Stimulated activated CD8-positive, alpha-beta memory T cell treated with anti-CD3 and anti-CD28 coated beads, Interleukin-7, amount 100 ng/mL, for 1 hour (primary cell): ENCODE measurements at places on chromosomes 7 and 10.

DNA sequence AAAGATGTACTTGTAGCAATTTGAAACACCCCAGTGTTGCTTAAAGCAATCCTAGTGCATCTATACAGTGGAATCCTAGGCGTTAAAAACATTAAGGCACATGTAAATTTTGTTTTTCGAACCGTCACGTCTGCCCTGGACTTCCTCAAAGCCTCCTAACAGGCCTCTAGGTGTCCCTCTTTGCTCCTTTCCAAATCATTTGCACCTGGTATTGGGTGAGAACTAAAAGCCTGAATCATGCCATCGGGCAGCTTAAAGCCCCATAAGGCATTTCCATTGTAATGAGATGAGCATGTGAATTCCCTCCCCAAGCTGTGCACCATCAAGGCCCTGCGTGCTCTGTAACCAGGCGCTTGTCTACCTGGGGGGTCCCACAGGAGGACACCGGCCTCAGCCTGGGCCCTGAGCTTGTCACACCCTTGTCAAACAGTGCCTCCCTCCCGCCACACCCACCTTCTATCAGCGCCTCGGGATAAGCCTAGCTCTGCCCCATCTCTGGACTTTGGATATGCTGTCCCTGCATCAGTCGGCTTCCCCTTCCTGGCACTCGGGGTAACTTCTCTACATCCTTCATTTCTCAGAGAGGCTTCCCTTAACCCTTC is 89.2 kb downstream of the WDR11 start:
- no peak for DNase-seq

DNA sequence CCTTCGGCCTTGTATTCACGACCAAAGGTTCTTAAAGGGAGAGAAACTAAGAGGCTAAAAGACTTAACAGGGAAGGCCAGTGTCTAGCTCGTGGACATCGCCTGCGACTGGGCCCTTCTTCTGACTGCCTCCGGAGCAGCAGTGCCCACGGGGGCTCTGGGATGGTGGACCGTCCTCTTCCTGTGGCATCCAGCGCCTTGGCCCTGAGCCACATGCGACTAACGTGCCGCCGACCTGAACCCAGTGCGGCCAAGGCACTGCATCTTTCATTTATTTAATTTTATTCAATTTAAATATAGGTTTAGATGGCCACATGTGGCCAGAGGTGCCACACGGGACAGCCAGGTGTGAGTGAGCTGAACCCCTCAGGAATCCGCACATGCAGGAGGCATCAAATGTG is 451.7 kb downstream of the PTPRN2 start:
- DNase-seq = no peak

DNA sequence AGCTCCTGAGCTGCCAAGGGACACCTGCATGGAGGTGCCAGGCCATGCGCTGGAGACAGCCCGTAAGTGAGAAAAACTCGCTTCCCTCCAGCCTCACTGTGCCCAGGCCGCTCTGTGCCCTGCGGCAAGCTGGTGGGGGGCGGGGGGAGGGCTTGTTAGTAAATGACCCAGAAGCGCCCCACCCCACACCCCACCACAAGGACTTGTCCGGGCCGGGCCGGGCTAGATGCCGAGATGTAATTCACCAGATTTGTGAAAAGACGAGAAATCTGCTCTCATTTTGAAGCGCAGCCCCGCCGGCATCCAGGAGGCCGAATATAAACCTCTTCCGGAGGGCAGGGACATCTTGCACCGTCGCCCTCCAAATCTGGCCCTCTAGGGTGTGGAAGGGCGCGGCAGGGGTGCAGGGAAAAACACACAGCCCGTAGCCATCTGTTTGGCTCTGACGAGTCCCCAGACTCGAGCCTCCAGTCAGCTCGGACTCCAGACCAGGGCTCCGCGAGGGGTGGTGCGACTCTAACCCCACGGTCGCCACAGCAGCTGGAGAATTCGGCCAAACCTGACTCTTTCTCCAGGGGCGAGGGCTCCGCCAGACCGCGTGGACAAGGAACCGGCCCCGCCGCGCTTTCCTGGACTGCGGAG is 14.8 kb downstream of the TLX1 start:
- DNase-seq = no peak

DNA sequence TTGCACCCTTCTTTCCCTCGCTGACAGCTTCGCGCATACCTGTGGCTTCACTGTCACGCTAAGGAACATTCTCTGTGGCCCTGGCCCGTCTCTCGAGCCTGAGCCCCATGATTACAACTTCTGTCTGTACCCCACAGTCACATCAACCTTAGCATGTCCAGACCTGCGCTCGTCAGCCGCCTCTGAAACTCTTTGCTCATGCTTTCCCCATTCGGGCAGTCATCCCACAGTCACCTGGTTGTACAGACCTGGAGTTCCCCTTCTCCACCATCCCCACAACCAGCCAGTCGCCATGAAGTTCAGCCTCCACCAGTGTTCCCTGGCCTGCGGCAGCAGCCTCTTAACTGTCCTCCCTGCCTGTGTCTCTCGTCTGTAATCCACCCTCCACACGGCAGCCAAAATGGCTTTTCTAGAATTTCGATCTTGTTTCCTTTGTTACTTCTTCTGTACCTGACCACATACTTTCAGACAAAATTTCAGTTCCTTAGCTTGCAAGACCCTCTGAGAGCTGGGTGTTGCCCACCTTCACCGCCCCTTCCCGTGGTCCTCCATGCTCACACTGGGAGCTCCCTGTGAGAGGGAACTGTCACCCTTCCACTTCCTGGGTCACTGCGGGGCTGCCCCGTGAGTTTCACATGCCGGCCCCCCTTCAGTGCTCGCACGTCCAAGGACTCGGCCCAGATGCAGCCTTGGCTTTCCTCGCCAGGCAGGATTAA is 229.2 kb downstream of the CELF2 start:
- no peak for DNase-seq

DNA sequence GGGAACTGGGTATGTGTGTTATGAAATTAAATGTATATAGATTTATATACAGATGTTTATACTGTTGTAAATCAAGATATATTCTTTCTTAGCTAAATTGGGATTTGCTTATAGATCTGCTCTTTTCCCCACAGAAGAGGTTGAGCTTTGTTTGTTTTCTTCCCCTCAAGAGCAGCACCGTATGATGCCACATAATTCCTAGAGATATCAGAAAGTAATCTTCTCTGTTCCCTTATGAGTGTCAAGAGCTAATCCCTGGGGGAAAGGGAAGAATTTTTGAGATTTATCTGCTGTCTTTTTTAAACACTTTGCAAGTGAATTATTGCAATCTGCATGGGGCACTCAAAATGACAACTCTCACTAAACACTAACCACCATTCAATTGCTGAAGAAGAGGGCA is 68.7 kb upstream of the SP4 start:
- no peak for DNase-seq

- no peak for DNase-seq
Measured at GRCh38 chr7:143882020-143882603, 19.9 kb downstream of the TCAF1 start.

GRCh38 chr7:100567031-100567730 is 6.5 kb downstream of the SAP25 start:
- no peak for DNase-seq

DNA sequence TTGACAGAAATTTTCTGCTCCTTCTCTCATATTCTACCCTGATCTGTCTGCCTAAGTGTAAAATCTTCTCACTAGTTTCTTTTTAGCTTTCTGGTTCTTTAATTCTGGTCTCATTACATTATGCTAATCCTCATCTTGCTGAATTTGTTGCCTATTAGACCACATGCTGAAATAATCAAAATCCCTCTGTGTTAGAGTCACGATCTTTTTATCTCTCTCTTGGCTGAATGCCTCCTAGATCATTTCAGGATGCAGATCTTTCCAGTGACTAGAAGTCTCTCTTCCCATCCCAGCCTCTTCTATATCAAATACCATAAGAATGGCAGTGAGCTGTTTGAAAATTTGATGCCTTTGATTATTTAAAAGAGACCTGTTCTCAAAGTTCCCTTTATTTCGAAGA is 661.9 kb downstream of the SORCS1 start:
- no peak for DNase-seq

DNA sequence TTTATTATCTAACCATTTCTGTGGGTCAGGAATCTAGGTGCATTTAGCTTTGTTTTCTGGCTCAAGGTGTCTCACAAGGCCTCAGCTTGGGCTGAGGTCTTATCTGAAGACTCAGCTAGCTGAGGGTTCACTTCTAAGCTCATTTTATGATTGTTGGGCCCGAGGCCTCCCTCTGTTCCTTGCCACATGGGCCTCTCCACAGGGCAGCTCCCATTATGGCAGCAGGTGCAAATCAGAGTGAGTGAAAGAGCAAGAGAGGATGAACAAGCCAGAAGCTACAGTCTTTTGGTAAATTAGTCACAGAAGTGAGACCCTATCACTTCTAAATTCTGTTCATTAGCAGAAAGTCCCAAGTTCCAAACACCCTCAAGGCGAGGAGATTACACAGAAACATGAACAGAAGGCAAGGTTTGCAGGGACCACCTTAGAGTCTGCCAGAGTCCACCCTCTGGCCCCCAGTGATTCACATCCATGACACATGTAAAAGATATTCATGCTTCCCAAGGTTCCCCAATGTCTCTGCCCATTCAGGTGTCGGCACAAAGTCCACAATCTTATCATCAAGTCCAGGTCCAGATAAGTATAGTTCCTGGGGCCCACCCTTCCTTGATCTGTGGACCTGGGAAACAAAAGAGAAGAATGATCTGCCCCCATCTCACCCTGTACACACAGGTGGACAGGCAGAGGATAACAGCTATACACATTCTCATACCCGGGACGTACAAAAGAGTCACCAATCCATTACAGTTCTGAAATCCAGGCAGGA is 23.7 kb downstream of the FIGNL1 start:
- no peak for DNase-seq

DNA sequence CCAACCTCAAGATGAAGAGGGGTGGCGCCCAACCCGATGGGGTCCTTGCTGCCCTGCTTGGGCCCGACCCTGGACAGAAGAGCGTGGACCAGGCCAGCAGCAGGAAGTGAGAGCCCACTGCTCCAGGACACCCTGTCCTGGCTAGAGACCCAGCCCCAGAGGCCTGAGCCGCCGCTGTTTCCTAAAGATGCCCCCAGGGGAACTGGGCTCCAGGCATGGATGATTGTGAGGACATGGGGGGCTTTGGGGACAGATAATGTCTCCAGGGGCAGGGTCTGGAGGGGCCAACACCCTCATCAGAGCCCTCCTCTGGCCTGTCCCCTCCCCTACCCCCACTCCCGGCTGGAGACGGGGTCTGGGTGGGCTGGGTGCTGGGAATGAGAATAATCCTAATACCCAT is 71.7 kb downstream of the MYL10 start:
- DNase-seq = no peak

- no peak for DNase-seq
Measured at GRCh38 chr7:96657347-96658021, 52.2 kb downstream of the SEM1 start.
